ENCODE measurements at places on chromosomes 7 and 10.

DNA sequence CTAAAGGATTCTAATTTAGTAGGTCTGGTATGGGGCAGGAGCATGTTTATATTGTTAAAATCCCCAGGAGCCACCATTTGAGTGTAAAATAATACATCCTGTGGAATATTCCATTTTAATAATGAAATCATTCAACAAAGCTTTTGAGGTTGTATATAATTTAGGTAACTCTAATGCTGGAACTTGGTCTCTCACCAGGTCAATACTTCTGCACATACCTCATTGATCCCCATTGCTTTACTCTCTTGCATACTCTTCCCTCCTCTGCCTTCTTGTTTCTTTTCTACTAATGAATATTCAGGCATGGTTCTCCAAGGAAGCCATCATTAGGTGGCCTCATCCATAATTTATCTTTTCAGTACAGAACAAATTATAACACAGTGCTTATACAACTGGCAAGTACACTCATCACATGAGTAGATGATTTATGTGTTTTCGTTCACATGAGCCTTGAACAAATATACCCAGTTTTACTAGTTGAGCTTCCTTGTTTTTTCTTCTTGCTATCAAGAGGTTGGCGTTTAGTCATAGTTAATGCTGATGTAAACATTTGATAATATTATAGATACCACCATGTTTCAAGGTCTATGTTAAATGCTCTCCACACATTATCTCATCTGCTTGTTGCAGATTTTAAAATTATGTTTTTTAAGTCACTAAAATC is 7.2 kb downstream of the PALS2 start:
- DNase-seq = no peak

DNA sequence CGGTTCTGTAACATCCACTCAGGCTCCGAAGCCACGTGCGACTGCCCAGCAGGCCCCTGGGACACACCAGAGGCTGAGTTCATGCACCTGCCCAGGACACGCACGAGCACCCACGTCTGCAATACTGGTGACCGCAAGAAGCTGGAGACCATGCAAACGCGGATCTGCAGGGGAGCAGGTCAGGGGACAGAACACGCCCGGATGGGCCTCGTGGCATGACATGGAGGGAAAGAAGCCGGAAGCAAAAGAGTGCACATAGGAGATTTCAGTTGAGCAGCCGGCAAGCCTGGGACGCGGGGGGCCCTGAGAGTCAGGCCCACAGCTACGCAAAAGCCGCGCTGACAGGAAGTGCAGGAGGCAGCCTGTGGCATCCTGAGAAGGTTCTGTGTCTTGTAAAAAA is 73.7 kb downstream of the FOXL3 start:
- DNase-seq = no peak

DNA sequence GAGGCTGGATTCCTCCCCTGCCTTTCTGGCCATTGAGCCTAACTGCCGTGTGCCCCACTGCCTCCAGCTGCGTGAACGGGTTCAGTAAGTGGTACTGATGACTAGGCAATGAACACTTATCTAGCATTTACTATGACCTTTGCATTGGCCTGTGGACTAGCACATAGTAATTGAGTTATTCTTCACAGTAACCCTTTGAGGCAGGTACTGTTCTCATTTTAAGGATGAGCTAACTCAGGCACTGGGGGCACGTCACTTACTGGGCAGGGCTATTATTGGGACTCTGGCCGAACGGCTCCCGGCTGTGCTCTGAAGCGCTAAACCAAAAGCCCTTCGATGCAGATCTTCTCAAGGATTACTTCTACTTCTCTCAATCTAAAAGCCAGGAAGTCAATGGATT is 38.3 kb downstream of the WIPF3 start:
- no peak for DNase-seq

DNA sequence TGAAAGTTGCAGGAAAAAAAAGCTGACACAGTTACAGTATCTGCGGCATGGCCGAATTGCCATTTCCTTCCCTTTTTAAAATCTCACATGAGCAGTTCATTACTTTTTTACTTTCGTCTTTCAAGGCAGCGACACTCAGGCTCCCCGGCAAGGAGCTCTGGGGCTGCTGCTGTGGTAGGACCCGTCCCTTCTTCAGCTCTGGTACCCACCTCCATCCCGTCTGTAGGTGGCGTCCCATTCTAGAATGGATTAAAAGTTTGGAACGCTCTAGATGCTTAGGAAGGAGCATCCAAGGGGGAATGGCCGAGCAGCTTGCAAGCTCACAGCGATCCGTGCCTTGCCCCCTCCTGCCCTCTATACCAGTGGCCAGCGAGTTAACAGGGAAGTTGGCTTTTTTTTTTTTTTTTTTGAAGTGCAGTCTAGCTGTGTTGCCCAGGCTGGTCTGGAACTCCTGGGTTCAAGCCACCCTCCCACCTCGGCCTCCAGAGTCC is 22.8 kb upstream of the TTYH3 start:
- DNase-seq = no peak

- DNase-seq = no peak
Observed at GRCh38 chr7:39085189-39085588, 107.5 kb downstream of the POU6F2 start.

DNA sequence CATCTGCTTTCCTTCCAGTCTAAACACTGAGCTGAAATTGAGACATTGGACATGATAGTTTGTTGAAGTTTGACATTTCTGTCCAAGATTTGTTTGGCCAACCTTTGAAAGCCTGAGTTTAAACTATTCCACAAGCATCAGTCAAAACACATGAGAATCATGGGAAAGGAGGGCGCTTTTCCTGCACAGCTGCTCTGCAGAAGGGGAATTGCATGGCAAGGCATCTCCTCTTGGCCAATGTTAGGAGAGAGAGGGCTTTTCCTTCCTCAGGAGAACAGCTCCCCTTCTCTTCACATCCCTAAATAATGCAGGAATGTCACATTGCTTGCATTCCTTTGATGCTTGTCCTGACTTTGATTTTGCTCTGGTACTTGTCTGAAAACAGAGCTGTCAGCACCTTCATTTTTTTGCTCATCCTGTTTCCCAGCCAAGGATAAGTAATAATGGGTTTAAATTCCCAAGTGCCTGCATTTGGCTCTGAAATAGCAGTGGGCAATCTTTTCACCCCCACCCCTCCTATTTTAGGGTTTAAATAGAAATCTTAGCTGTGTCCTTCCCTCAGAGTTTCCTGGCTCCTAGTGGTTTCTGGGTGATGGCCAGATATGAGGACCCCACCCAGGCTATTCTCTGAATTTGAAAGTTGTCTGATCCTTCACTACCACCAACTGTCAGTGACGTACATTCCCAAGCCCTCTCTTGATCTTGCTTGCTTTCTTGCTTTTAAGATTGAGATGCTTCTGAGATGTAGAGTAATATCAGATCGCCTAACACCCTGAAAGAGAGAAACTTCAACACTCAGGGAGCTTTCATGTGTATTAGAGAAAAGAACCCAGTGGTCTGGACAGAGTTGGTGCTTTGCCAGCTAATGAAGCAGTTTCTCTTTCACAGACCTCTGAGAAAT is 75.2 kb upstream of the NPVF start:
- DNase-seq = no peak

- no peak for DNase-seq
Observed at GRCh38 chr10:129774736-129775401, 189.2 kb downstream of the EBF3 start.

DNA sequence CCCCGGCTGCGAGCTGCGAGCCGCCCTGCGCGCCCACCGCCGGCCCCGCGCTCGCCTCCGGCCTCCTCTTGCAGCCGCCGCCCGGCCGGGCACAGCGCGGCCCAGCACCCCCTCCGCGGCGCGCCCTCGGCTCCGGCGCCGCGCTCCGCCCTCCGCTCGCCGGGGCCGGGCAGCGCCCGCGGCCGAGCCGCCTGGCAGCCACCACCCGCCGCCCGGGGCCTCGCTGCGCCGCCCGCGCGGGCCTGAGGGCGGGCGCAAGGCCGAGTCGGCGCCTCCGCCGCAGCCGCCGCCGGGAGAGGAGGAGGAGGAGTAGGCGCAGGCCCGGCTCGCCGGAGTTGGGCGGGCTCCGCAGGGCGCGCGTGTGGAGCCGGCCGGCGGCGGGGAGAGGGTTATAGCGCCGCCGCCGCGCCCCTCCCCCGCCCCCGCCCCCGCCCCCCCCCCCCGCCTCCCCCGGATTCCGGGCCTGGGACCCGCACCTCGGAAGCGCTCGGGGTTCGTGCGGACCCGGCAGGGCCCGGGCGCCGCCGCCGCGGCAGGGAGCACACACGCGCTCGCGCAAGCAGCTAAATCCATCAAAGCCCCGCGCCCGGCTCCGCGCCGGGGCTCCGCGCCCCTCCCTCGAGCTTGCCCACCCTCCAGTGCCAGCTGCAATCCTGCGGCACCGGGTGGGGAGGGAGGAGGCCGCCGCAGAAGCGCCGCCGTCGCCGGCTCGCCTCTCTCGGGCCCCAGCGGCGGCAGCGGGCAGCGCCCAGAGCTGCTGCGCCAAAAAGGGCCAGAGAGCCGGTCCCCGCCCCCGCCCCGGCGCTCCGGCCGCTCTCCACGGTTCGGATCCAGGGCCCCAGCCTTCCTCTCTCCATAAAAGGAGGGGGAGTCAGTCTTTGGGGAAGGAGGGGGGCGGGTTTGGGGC is at the start of gene PDGFA:
PDGFA (minus strand) TSS at position 363 of the 907 bp plus-strand sequence. CDS start 845 bp downstream, outside the sequence.
- no peak for DNase-seq

GRCh38 chr7:4265066-4265465 is 417.0 kb upstream of the FOXK1 start:
- no peak for DNase-seq

Data from HS-5 (cell line).